ENCODE measurements at places on chromosomes 12 and 14.

DNA sequence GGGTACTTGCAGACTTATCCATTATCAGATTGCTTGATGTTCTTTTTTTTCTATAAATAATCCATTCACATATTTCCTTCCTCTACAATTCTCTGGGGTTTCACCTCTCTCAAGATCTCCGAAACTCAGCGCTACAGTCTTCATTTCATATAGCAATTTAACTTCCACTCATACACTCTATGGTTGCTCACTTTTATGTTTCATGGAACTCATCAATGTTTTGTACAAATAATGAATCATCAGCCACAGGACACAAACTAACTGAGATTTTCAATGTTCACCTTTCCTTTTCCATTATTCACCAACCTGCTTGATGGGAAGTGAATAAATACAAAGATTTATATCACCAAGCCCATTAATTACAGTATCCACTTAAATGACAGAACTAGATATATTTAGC is 534.7 kb downstream of the LRFN5 start:
- DNase-seq: no peak

GRCh38 chr14:104705340-104706047 is 16.1 kb downstream of the INF2 start:
- no peak for DNase-seq

DNA sequence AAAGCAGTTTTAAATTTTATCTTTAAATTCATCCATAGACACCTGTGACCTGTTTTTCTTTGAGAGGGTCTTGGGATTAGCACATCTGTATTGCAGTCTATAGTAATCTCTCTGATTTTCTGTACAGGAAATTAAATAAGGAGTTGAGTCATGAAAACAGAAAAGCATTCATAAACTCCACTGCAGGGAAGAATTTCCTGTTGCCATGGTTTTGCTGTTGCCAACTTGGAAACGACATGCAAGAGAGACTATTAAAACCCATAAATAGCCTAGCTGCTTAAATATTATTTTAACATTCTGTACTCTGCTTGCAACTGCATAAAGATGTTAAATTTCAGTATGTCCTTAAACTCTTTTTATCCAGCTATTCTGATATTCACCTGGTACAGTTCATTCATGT is 281.0 kb upstream of the RGS6 start:
- no peak for DNase-seq

GRCh38 chr12:62252576-62252975 is 7.6 kb upstream of the USP15 start:
- no peak for DNase-seq

DNA sequence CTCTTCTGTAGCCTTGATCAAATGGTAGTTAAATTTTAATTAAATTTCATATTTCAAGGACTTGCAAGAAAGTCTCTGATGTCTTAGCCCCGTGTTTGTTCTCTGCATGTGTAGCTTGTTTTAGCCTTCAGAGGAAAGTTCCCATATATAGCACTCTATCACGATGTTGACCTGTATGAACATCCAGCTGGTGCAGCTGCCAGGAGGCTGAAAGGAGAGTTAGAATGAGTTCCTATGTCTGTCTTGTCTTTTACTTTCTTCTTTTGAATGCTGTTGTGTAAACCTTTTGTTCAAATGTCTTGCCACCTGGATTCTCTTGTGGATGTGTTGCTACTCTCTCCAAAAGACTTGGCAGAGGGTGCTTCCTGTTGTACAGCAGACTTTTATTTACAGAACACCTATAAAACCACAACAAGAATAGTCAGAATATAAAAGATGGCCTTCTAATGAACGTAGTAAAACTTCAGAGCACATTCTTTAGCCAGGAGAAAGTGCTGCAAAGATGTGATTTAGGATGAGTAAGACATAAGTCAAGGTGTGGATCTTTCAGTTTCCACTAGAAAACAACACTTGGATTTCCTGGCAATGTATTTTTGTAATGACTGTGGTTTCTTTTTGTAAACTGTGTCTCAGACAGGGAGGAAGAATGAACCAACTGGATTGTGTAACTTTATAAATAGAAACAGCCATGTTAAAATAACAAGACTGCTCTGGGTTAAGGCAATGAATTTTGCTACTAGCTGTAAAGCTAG is 17.2 kb downstream of the NAV3 start:
- DNase-seq: no peak

DNA sequence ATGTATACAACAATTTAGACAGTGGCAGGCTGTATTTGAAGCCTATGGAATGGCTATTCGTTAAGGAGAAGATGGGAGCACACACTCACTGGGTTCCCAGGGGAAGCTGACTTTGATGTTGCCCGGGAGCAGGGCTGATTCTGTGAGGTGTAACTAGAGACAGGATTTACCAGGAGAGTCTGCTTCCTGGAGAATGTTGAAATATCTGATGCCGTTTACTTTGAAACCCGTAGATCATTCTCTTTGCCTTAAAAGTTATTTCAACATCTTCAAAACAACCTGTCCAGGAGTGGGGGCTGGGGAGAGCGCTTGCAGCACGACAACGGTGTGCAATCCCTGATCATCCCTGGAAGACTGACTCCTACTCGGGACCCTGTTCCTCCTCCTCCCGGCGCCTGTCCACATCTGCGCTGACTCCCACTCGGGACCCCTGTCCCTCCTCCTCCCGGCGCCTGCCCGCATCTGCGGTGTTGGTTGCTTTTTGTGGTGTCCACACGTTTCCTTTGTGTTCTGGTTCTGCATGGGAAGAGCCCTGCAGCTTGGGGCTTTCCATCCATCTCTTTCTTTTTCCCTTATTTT is 72.6 kb downstream of the AACS start:
- DNase-seq: no peak

DNA sequence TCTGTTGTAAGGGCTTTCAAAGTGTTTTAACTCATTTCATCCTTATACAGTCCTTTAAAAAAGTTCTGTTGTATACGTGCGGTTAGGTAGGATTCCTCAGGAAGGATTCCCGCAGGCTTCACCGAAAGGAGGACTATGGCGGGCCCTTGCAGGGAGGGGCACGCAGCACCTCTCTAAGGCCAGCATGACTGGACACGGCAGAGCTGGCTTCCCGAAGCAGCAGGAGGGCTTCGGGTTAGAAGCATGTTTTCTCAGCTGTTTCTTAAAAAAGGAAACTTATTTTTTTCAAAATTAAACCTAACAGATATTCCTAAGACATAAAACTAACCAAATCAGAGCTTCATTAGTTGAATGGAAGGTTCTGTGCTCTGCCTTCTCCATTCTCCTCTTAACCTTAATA is 21.3 kb downstream of the IQSEC3 start:
- DNase-seq: no peak

DNA sequence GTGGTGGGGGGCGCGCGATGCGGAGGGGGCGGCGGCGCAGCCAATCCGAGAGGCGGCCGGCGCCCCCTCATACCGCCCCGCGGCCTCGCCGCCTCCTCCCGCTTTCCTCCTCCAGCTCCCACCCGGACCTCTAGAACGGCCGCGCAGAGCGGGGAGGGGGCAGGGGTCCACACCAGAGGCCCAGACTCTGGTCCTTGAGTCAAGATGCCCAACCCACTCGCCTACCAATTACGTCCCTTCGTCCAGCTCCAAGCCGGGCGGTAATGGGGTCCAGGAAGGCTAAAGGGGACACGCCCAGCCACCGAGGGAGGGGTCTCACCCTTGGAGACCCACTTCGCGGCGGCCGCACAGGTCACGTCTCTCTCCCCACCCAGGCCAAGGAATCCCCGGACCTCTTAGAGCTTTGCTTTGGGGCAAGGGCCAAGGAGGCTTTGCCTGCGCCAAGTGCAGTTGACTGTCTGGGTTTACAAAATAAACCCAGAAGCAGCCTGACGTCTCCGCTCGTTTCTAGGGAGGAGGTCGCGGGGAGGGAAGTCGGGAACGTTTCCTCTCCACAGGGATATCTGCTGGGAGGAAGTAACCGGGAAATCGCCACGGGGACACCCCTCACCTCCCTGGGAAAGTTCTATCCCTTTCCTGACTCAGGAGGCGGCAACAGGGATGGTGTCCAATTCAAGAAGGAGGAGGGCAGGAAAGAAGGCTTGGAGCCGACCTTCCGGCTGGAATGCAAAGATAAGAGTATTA is 394 bp upstream of the AMIGO2 start:
- no peak for DNase-seq

DNA sequence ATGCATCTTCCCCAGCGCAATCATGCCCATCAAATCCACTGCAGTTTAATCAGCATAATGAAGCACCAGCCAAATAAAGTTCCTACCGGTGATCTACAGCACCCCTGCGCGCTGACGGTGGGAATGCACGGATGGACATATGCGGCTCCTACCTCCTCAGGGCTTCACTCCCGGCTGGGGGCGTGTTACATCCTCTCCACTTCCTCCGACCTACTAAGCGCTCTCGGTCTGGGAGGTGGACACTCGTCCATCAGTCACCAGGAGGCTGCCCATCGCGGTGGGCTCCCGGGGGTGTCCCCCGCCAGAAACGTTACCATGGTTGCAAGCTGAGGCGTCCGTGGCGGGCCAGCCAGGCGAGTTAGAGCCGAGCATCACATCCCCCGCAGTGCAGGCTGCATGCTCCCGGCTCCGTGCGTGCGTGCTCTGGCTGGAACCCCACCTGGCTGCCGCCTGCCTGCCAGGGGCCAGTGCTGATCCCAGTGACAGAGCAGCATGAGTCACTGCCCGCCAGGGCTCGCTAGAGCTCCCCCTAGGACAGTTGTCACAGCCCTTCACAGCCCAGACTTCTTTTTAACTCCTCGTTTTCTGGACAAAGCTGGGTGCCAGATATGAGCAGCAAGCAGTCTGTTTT is 73.0 kb downstream of the CIT start:
- DNase-seq: no peak

GRCh38 chr14:95256776-95257060 is 63.0 kb downstream of the CLMN start:
- no peak for DNase-seq

GRCh38 chr12:106753526-106753925 is 21.0 kb upstream of the RIC8B start:
- DNase-seq: peak; percentile 53

- no peak for DNase-seq
Measured at GRCh38 chr12:45314770-45315169, 98.9 kb downstream of the ANO6 start.

DNA sequence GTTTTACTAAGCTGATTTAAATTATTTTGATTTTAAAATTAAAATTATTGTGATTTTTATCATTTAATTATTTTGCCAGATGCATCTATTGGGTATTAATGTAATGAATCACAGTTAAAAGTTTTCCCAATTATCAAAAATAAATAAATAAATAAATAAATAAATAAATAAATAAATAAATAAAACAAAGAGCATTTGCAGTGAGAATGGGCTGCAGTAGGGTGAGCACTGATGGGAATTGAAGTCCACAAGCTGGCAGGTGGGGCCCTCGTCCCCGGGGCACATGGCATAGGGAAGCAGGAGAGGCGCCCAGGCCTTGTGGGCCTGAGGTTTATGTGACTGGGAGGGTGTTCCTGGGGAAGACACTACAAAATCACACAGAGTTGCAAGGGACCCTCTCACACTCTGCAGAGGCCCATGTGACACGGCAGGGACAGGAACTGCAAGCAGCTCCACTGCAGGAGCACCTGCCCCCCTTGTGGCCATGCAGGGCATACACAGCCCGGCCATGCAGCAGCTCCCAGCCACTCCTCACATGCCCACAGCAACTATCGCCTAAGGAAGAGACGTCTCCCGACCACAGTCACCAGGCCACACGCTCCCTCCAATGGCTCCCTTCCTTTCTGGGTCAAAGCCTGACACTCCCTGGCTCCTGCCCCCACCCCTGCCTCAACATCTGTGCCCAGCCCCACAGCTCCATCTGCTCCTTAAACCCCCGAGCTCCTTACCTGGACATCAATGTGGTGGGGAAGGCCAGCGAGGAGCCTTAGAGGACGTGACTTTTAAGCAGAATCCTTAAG is 256.3 kb upstream of the SFSWAP start:
- peak; percentile 9 for DNase-seq

- no peak for DNase-seq
Measured at GRCh38 chr12:66144791-66145754, 14.5 kb upstream of the LLPH start.

DNA sequence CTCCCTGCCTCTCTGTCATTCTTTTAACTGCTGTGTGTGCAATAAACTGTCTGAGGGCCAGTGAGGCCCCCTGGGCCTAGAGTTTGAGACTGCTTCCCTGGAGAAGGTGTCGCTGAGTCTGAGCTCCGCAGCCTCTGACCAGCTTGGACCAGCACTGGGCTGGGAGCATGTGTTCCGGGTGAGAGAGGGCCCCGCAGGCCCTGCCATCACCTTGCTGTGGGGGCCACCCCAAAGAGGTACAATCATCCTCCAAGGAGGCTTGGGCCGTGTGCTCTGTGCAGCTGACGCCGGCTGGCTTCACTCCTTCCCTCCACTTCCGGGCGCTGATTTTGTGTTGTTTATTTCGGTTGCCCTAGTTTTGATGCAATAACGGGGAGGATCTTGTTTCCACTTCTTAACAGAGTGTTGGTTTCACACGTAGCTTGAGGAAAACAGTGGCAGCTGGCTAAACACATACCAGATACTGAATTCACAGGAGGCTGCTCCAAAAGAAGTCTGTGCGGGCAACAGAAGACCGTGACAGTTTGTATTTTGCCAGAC is 121.6 kb downstream of the TMEM132C start:
- DNase-seq: no peak

DNA sequence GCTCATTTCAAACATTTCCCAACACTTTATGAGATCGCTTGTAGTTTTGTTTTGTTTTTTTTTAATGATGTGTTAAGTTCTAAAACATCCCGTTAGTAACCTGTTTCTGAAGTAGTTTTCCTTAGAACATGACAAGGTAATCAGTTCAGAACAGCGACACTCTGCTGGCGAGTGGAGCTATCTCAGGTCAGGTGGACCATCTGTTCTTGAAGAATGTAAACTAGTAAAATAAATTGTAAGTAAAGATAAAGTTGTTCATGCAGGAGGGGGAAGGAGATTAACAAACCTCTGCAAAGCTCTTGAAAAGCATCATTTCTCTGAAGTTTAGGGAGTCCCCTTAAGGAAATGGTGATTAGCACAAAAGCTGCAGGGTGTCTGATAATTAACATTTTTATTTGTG is 71.9 kb upstream of the DACT1 start:
- no peak for DNase-seq

GRCh38 chr12:65643595-65644386 is 180.5 kb upstream of the HMGA2 start:
- DNase-seq: no peak

DNA sequence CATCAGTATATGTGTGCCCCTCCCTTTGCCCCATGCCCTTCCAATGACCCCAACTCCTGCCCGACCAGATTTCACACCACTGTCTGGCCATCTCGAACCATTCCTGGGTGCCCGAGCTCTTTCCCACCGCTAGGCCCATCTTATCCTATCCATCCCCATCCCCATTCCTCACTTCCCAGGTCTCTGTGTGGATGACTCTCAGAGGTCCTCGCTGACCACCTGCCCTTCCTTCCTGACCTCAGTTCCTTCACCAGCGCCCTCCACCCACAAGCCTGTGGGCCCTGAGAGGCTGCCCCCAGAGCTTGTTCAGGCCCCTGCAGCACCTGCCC is 49.1 kb downstream of the CYP46A1 start:
- DNase-seq: no peak

- no peak for DNase-seq
Measured at GRCh38 chr14:69629225-69630127, 18.1 kb downstream of the SUSD6 start.
